ENCODE measurements at places on chromosomes 5 and 9.

- no peak for DNase-seq
Measured at GRCh38 chr5:53291528-53291927, 182.0 kb upstream of the MOCS2 start.

- peak; percentile 90 for DNase-seq
Measured at GRCh38 chr5:65299861-65300260, 181.9 kb downstream of the ADAMTS6 start.

GRCh38 chr5:170265522-170265921 is 32.1 kb downstream of the LCP2 start:
- no peak for DNase-seq

DNA sequence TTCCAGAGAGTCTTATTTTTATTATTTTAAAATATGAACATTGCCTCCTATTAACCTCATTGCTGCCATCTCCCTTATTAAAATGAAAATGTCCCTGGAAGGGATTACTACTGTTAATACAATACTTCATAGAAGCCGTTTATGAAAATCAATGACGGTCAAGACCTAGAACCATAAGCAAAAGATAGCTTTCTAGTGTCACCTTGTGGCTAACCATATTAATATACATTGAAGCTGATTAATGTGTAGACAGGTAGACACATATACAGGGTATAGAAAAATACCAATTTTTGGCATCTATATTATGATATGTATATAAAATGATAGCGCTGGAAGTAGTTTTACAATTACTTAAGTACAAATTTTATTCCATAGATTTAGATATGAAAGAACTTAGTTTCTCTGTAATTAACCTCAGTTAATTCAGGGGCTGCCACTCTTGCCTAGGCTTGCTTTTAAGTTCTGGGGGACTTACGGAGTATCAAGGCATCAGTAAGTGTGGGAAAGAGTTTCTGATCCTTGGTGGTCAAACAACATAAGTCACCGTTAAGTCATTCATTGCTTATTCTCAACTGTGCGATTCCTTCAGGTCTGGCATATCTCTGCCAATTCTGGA is 2.5 kb upstream of the YTHDC2 start:
- DNase-seq: peak; percentile 44

DNA sequence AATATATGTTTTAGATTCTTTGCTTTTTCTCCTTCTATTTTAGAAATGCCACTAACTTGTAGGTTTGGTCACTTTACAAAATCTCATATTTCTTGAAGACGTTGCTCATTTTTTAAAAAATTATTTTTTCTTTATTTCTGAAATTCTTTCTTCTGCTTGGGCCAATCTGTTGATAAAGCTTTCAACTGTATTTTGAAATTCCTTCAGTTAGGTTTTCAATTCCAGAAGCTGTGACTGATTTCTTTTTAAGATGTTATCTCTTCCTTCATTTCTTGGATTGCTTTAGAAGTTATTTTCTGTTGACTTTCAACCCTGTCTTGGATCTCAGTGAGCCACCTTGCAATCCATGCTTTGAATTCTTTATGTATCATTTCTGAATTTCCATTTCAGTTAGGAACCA is 64.2 kb downstream of the SLC25A46 start:
- DNase-seq: no peak

DNA sequence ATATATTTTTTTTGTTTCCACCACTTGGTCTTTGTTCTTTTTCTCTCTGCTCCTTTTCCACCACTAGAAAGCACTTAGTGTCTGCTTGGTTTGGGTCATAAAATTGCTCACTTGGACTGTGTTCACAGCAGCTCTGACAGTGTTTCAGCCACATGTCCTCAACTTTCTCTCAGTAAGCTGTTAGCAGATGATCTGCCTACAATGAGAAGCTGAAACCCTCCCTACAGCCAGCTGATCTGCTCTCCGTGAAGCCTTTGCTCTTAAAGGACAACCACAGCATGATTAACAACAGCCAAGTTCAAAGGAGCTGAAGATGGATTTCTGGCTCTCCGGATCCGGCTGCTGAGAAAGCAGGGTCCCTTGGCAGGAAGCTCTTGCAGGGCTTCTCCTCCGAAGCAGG is 31.6 kb downstream of the PRLR start:
- DNase-seq: peak; percentile 59

GRCh38 chr5:141701360-141702119 is 19.5 kb upstream of the ARAP3 start:
- DNase-seq: no peak

- no peak for DNase-seq
Measured at GRCh38 chr5:172999974-173000373, 16.4 kb downstream of the ATP6V0E1 start.

GRCh38 chr5:59174248-59174844 is 591.5 kb downstream of the RAB3C start:
- DNase-seq: peak; percentile 80

DNA sequence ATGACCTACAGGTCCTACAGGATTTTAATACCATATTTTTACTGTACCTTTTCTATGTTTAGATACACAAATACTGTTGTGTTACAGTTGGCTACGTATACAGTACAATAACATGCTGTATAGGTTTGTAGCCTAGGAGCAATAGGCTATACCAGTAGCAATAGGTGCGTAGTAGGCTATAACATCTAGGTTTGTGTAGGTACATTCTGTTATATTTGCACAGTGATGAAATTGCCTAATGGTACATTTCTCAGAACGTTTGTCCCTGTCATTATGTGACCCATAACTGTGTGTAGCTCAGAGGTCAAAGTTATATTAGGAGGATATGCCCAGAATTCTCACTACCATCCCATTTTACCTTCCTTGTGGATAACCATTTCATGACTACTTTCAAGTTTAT is 59.7 kb downstream of the NIPBL start:
- DNase-seq: no peak

DNA sequence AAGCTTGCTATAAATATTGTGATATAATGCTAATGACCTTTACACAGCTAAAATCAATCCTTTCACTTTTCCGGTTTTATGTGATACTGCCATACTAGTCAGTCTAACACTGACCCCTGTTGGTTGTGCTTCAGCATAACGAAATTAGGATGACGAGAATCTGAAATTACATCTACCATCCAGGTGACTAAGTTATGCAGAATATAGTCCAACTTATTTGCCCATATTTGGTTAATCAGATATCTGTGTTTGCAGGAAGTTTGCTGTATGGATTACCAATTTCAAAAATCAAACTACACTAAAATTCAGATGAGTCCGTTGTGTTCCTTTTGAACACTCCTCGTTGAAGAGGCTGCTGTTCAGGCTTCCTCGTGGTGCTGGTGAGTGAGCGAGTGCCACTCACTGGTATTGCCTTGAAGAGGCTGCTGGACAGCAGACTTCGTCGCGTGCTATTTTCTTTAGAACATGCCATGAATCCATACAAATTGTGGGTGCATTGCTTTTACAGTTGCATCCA is 32.5 kb downstream of the TENT4A start:
- peak; percentile 53 for DNase-seq

DNA sequence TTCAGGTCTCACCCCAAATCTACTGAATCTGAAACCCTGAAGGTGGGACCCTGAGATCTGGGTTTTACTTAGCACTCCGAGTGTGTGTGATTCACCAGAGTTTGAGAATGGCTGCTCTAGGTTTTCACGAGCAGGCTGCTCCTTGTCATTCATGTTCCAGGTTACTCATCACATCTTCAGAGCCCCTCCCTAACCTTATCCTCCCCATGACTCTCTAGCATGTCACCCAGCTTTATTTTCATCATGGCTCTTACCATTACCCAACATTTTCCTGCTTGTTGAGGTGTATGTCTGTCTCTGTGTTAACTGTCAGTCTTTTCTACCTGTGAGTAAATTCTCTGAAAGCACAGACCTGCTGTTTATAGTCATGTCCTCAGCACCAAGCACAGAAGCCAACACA is 319.2 kb downstream of the NSG2 start:
- DNase-seq: no peak

DNA sequence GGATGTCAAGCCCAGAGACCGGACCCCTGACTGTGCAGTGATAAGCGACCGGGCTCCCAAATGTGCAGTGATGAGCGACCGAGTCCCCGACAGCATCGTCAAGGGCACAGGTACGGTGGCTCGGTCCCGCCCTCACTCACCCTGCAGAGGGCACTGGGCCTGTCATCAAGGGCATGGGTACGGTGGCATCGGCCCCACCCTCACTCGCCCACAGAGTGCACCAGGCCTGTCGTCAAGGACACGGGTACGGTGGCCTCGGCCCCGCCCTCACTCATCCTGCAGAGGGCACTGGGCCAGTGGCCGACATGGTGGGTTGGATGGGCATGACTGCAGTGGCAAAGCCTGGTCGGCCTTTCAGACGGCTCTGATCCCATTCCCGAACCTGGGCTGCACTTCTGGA is 9.7 kb upstream of the LRRC14B start:
- DNase-seq: no peak

DNA sequence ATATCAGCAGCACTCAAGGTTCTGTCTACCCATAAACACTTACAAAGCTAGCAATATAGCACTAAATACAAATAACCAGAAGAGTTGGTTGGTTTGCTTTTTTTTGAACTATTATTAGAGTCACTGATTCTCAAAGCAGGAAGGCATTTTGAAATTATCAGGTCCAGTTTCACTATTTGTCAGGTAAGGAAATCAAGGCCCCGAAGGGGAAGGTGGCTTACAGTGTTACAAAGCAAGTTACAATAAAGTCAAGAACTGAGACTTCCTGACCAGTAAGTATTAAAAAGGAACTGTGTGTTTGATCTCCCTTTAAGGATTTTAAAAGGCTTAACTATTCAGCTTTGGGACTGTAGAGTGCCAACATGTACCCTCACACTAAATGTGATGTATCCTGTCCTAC is 10.8 kb downstream of the C5orf15 start:
- no peak for DNase-seq

GRCh38 chr9:72633966-72634365 is 112.6 kb downstream of the TMC1 start:
- peak; percentile 58 for DNase-seq

DNA sequence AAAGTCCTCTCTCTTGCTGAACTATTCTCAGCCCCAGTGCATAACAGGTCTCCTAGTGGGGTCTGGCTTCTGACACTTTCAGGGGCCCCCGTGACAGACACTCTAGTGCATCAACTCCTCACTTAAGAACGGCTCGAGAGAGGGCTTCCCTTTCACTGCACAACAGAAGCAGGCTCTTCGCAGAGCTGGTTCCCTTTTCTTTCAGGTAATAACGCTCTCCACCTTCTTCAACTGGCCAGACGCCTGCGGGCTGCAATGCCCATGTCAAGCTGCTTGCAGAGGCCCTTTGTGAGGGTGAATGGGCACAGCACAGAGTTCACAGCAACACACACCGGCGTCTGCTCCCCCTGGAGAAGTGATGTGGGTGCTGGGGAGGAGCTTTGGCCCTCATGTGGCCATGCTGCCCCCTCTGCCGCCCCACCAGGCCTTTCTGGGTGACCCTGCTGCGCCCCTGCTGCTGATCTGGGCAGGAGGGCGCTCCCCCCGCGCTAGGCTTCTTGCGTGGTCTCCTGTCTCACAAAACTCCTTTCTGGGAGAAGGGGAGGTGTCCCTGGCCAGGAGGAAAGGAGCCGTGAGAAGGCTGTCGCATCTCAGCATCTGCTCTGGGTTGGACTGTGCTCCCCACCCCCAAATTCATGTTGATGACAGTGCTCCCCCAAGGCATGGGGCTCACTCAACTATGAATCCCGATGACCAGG is 2.4 kb downstream of the MRPL36 start:
- DNase-seq: no peak

DNA sequence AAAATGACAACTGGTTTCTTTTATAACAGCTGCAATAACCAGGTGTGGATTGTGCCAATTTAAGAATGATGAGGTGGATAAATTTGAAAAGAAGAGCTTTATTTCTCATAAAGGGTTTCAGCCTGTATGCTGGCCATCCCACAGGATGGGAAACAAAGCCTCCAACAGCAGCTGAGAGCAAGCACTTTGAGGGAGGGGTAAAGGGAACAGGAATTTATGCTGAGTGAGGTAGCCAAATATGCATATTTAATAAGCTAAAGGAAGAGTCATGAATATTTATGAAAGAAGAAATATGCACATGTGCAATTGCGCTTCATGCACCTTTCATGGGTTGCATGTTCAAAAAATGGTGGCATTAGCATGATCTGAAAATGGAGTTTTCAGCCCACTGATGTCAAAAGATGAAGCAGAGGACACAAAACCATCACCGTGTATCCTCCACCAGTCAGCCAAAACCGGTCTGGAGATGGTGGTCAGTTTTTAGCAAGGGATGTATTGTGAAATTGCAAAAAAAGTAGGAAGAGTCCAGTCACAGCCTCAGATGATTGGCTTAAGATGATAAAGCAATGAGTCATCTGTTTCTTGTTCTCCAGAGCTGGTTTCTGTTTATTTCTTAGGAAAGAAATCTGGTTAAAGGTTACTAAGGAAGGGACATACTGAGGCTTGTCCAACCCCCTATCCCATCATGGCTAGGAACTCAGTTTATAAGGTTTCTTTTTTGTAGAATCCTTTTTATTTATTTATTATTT is 47.9 kb downstream of the DEPDC1B start:
- DNase-seq: peak; percentile 77

DNA sequence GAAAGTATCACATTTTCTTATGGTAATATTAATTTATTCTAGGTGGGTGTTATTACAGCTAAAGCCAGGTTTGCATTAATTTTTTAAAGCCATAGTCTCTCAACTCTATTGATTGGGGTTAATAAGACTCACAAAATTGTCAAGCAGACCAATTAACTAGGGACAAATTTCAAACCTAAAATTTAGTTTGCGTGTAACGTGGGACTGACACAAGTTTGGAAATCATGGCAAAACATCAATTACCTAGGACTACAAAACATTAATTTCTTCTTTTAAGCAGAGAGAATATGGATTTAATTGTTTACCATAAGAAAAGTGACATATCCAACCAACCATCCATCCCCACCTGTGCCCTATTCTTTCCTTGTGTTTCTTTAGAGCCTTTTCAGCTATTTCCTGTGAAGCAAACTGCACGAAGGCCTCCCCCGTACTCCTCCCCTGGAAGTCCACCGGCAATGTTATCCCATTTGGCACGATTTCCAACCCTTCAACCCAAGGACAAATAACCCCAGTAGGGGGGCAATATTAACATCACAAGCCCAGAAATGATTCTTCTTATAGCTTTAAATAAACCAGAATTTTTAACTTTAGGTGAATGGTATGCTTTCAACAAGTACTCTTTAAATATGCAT is 4.4 kb downstream of the HNRNPH1 start:
- DNase-seq: no peak

Data from fibroblast of skin of right quadriceps (primary cell).